ENCODE measurements at places on chromosomes 7 and 10.

- DNase-seq = peak; percentile 66
Observed at GRCh38 chr10:17233286-17233991, 5.4 kb downstream of the VIM start.

- DNase-seq = no peak
Observed at GRCh38 chr7:64686493-64687184, 20.7 kb downstream of the ZNF107 start.

DNA sequence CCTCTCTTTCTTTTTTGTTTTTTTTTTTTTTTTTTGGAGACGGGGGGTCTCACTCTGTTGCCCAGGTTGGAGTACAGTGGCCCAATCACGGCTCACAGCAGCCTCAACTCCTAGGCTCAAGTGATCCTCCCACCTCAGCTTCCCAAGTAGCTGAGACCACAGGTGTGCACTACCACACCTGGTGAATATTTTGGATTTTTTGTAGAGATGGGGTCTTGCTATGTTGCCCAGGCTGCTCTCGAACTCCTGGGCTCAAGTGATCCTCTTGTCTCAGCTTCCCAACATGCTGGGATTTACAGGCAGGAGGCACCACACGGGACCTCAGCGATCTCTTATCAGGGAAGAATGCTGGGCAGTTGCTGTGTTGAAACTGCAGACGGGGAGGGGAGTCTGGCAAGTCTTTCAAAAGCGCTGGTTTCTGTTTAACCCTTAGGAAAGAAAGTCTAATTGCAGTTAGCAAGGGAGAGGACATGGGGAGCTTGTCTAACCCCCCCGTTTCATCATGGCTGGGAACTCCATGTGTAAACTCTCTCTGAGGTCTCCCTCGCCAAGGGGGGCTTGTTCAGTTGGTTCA is 39.6 kb upstream of the LMTK2 start:
- DNase-seq = no peak

DNA sequence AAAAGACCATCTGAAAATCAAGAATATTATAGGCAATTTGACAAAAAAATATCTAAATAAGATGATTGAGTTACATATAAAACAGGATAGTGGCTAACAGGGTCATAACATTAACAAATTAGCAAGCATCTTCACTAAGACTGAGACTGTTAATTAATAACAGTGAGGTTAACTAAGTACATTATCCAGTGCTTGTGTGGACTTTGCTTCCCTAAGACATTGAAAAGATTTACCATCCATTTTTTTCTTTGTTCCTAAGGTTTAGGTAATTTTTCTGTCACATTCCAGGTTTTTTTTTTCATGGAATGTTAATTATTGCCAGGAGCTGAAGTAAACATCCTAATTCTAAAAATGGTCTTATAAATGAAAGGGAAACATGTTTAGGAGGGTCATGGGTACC is 227.6 kb downstream of the ANKRD7 start:
- no peak for DNase-seq

GRCh38 chr10:1059902-1060301 is 3.7 kb downstream of the WDR37 start:
- no peak for DNase-seq

GRCh38 chr10:117373823-117374505 is 1.3 kb downstream of the PDZD8 start:
- DNase-seq = peak; percentile 45

DNA sequence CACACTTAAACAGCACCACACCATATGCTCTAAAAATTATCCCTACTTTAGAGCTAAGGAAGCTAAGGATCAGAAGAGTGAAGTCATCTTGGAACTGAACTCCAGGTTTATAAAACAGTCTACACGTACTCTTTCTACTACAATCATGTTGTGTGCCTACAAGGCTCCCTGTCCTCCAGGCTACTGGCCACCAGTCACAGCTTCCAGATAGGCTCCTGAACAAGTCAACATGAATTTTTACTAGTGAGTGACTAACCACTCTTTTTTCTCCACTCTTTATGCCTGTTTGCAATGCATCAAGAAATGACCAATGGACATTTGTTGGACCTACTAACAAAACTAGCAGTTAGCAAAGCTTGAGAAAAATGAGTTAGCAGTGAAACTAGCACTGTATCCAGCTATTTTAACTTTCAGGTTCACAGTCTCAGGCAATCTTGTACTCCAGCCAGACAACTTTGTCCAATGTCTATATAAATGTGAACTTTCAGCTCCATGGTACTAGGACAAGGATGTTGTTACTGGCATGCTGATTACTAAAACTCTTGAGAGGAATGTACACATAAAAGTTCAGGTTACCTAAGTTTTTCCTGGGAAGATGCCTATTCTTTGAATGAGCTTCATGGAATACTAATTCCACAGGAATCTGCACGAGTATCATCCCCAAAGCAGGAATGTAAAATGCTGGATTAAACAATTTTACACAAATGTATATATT is 180.0 kb downstream of the BTAF1 start:
- peak; percentile 20 for DNase-seq

DNA sequence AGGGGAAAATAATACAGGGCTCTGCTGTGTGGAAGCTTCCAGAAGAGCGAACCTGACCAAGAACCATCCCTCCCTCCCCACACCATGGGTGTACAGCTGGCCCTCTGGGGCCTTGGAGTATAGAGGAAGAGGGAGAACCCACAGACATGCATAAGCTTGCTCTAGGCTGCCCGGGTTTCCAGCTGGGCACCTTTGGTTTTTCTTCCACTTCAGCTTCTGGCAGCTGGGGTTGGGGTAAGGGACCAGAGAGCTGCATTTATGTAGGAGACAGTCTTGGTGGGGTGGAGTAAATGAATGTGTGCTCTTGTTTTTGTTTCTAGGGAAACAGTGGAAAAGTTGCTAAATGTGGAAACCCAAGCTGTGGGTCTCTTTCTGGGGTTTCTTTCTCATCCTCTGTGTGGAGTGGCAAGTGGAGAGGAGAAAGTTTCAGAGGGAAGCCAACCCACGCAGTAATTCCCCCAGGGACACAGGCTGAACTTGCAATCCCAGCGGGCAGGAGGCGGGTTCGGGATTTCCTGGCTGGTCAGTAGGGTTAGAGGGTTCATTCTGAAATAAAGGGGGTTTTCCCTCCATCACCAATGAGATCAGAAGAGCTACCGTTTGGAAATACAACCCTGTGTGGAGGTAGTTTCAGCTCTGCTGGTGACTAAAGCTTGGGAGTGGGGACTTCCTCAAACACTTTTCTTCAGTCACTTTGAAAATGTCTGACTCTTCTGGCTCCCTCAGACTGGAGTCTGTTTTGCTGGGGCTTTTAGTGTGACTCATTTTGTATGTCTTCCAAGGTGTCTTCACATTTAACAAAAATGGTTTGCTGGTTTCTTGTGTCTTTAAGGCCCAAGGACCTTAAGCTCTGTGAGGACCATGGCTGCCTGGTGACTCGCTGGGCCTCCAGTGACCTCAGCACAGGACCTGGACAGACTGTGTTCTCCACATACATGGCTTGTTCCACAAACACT is 22.2 kb upstream of the SRGN start:
- peak; percentile 68 for DNase-seq

DNA sequence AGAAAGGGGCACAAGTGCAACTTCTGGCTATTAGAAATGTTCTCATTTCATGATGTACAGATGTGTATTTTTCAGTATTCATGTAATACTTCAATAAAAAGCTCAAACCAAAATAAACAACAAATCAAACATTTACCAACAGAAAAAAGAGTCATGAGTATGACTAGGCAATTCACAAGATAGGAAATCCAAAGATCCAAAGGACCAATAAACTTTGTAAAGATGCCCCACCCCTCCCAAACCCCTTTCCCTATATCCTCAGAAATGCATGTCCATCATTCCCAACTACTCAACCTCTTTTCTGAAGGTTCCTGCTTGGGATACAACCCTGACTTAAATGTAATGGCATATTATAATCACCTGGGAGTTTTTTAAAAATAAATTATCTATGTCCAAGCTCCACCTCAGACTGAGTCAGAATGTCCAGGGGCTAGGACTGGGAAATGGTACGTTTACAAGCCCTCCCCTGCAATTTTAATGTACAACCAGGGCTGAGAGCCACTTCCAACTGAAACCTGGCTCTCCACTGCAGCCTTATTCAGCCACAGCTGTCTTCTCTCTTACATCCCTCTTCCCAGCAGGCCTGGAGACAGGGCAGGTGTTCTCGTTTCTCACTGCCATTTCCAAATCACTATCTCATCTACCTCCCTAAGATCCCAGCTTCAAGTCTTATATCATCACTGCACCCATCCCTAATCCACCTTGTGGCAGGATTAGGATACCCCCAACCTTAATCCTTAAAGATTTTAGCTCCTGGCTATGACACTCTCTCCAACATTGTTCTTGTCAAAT is 36.5 kb downstream of the COA1 start:
- no peak for DNase-seq
